Cortex of kidney (tissue), 1 donor: ENCODE measurements at places on chromosomes 2 and 18.

- no peak for DNase-seq
These were observed 30.9 kb downstream of the NFATC1 start for GRCh38 chr18:79426376-79427300.

DNA sequence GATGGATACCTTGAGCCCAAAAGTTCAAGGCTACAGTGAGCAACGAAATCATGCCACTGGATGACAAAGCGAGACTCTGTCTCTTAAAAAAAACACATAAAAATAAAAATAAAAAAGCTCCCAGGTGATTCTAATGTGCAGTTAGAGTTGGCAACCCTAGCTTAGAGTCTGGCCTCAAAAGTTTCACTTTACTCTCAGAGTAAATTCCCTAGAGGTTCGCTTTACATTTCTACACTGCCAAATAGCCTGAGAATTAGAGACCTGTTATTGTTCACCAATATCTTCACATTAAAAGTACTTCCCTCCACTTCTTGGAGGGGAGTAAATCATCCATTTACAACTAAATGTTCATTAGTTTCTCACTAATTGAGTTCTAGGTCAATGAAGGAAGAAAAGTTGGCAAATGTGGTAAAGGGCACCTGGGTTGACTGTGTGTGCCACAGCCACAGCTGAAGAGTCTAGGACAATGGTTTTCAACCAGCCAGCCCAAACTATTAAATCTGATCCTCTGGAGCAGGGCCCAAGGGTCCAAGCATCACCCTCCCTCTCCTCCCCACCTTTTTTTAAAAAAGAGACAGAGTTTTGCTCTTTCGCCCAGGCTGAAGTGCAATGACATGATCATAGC lies 15.2 kb upstream of the TMEM37 start:
- DNase-seq, result no peak

DNA sequence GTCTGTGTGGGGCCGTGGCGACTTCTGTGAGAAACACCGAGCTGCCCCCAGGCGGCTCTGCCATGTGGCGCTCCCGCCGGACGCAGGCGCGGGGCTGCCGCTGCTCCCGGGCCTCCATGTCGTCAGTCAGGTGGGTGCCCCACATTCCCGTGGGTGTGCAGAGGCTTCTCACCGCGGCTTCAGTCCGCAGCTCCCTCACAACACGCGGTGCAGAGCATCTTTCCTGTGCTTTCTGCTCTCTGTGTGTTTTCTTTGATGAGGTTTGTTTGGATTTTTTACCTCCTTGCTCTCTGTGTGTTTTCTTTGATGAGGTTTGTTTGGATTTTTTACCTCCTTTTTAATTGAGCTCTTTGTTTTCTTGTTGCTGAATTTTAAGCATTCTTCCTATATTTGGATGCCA lies 13.0 kb downstream of the AQP12A start:
- DNase-seq, result no peak

DNA sequence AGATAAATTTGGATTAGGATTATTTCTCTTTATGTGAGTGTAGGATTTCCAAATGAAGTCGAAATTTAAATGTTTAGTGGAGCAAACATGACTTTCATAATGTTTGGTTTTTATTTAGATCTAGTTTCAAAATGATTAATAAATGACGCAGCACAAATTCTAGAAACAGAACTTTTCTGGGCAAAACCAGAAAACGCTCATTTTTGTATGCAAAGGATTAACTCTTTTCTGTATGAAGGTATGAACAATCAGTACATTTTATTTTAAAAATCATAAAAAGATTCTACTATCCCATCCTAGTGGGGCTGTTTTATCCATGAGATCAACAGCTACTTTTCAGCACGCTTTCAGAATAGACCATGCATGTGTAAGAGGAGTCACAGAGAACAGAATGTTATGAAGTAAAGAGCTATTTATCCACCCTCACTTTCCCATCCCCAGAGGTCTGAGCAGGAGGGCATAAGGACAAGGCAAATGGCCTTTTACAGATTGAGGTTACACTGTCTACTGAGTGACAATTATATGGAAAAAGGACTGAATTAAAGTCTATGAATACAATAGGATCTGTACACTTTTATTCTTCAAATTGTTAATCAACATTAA lies 270.8 kb downstream of the ZEB2 start:
- DNase-seq, result no peak

DNA sequence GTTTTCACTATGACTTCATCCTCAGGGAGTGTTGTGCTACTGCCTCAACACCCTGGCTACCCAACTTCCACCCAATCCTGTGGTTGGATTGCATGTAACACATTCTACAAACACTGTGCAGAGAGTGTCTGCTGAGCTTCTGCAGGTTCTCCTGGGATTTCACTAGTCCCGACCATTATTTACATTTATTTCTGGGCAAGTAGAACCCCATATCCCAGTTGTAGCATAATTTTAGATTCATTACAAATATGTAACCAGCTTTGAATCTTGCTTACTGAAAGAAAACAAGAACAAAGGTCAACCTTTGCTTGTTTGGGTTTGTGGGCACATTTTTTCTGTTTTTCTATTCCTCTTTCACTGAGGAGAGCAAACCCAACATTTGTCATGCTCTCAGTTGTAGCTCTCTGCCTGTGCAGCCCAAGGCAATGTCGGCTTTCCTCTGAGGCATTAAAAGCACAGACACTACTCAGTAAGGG lies 2036.1 kb upstream of the LRRTM1 start:
- no peak for DNase-seq

- DNase-seq, result no peak
These were observed 23.6 kb downstream of the FZD5 start for GRCh38 chr2:207746131-207746530.

DNA sequence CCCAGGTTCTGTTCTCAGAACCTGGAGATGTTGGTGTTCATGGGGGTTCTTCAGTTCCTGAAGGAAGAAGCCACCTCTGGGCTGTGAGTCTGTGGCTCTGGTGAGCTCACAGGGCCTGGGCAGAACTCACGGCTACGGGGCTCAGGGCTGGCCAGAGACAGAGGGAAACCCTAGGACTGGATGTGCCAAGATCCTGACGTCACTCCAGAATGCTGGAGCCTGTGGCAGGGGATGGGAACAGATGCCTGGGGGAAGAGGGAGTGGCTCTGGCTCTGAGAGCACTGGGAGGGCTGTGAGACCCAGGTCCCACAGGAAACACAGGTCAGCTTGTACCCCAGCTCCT lies at the start of gene OTOF:
TSS of gene OTOF (minus strand) at position 214 of the 343 bp plus-strand sequence.
- DNase-seq, result no peak

DNA sequence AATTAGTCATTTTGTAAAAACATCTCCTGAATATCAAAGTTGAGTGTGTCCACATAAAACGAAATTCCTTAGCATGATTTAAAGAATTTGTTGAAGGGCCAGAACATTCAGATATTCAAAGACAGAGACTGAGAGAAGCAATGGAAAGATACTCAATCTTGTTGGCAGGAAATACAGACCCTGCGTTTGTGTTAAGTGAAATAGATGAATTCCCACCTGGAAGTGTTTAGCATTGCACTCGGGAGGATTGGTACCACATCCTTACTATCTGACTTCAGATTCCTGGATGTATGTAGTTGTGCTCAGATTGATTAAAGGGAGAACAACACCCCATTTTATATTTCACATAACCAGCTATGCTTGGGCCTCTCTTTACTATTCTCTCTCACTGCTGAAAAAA lies 9.7 kb upstream of the ARL5A start:
- DNase-seq, result no peak

DNA sequence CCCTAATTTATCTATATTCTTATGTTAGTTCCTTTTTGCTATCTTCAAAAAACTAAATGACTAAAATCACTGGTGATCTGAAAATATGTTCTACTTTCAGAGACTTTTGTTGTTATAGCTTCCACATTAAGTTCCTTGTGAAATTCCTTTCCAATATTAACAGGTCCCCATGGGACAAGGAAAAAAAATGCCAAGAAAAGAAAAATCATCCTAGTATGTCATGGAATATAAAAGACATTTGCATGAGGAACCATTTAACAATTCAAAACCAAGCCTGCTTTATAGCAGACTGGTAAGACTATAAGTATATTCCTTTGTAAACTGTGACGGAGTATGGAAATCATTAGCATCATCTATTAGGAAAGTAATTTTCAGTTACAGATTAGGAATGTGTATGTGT lies 48.1 kb downstream of the COBLL1 start:
- no peak for DNase-seq

DNA sequence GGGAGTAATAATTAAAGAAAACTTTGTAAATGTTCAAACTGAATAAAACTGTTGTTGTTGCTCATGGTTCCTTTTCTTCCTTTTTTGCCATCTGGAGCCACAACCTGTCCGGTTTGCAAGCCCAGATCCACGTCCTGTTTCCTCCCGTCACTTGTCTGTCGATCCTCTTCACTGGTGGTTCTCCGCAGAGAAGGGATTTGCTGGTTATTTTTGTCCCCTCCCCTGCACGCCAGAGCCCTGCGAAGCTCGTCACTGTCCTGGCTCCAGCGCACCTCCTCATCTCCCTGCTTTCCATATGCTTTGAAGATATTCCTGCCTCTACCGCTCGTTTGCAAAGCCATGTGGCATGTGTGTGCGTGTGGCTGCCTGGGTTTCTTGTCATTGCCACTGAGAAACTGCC lies 461.4 kb downstream of the RNF144A start:
- no peak for DNase-seq

GRCh38 chr2:195636890-195637289 lies 20.1 kb upstream of the SLC39A10 start:
- DNase-seq, result no peak

DNA sequence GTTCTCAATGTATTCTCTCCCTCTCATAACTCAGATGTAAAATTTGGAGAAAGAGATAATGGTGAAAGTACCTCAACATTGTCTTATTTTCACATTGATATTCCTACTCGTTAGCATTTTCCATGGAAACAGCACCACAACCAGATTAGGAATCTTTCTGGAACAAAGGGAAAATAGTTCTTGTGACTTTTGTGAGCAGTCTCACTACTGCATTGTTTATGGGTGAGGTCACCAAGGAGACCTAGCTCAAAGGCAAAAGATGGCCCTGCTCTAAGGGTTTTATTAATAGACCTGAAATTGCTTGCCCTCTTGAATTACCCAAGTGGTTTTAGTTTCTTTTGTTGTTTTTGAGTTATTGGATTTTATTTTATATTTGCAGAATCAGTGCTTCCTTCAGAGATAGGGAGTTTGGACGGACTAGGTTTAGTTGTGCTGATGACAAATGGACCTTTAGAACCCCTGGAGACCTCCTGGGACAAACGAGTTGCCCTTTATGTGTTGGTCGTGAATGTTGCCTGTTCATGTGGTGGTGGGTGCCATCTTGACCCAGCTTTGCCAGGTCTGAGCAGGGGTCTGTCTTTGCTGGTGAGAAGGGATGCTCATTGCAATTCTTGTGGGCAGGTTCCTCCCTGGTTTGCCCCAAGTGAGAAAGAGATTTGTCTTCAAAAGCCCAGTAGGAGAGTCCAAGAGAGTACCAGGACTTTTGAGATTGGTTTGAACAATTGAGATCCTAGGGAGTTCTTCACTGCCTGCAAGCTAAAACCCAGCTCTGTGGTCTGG lies 58.1 kb downstream of the INPP4A start:
- DNase-seq, result no peak

DNA sequence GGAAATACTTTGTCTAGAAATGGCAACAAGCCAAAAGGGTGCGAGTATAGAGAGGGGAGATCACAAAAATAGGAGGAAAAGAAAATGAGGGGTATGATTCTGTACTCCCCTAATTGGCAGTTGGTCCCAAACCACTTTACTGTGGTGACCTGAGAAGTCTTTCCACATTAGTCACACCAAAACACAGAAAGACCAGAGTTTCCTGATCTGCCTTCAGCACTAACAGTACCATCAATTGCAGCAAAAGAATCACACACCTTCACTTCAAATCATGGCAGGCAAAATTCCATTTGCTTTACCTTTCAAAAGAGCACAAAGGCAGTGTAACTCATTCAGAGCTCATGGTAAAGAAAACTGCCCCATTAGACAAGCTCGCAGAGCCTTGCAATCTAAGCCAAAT lies 86.8 kb downstream of the ALK start:
- no peak for DNase-seq

DNA sequence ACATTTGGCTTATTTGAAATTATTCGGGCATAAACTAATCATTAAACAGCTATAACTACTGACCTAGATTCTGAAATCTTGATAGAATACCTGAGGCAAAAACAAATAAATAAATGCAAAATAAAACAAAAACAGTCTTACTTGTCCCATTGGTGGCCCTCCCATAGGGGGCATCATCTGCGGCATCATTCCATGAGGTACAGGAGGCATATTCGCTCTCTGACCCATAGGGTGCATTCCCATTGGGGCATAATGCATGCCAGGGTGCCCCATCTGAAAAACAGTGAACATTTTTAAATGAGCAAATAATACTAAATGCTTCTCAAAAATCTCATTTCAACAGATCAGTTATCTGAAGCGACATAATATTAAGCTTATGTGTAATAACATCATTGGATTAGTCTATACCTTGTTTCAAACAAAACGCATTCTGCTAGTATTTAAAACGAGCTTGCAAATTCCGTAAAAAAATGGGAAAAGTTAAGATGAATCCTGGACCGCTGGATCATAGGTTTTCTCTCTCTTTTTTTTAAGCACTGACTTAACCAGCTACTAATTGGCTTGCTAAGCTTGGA lies 1.3 kb downstream of the PRPF40A start:
- no peak for DNase-seq
